GM18507 (cell line): ENCODE measurements at places on chromosomes 2 and 18.

DNA sequence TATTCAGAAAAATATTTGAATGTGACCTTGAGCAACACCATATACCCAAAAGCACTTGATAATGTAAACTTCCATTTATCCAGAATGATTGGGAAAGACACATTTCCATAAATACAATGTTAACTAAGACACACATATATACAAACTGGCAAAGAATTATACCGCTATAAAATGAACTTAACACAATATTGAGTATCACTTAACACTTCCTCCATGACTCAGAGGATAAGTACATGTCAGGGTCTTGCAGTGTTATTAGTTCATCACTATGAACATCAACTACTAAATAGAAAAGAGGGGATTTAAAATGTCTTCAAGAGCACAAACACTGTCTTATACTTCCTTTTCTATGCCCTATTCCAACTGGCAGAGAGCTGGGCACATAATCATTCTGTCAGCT is 18.6 kb downstream of the WDSUB1 start:
- DNase-seq = no peak

DNA sequence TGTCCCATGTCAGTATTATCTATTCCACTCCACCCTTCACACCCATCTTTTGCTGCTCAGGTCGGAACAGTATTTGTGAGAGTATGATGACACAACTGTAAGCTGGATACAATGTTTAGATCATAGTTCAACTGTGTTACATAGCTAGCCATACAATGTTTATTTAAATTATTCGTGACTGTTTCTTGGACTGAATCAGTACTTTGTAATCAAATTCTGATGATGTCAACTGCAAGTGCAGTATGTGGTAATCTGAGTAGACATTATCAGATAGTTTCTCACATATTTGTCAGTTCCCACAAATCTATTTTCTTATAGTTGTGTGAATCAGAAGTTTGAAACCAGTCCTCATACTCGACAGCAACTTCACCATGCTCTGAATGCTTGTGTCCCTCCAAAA is 177.6 kb downstream of the ZNF407 start:
- no peak for DNase-seq

DNA sequence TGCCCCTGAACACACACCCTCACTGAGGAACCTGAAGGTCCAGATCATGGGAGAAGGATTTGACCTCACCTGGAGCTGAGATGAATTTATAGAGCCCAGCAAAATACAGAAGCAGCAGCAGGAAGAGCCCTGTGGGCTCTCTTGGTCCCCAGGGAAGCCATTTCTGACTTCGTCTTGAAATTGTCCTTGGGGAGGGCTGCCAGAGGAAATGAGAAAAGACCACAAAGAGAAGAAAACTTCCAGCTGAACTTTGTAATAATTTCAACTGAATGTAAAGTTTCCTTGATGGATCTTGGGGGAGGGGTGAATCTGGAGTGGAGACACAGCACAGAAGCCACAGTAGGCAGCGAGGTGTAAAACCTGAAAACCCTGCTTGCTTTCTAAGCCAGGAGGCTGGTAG is 500.9 kb upstream of the NXPH2 start:
- DNase-seq = no peak

DNA sequence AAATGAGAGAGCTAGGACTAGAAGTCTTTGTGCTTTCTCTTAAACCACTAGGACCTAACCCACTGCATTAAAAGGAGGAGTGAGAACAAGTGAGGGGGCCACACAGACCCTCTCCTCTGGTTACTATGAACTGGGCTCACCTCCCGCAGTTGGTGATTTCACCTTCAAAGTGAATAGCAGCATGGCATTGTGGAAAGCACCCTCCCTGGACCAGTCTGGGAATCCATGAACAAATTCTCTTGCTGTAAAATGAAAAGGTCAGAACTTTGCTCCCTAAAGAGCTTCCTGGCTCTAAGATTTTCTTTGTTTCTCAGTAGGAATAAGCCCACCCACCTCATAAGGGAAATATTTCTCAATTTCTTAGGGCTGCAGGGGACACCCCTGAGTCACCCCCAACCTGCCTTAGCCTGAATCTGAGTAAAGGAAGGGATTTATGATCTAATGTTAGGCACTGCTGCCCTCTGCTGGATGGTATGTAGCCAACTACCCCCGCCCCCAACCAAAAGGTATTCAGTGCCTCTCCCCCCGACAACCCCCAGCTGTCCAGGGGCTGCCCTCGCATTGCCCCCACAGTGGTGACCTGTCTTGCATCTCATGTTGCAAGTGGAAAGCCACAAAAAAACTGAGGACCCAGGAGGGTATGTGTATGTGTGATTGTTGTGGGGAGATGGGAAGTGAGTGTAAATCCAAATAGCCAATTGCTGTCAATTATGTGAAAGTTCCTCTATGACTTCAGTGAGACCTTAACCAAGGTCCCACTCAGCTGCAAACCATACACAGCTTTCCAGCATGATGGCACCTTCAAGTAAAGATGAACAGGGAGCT is 230.9 kb upstream of the SLC14A2 start:
- peak; percentile 14 for DNase-seq

GRCh38 chr2:207782238-207783030 is 12.7 kb upstream of the FZD5 start:
- no peak for DNase-seq

GRCh38 chr2:64391940-64392339 is 62.0 kb upstream of the LGALSL start:
- no peak for DNase-seq

- no peak for DNase-seq
Measured at GRCh38 chr2:3241971-3242746, 135.5 kb downstream of the EIPR1 start.

DNA sequence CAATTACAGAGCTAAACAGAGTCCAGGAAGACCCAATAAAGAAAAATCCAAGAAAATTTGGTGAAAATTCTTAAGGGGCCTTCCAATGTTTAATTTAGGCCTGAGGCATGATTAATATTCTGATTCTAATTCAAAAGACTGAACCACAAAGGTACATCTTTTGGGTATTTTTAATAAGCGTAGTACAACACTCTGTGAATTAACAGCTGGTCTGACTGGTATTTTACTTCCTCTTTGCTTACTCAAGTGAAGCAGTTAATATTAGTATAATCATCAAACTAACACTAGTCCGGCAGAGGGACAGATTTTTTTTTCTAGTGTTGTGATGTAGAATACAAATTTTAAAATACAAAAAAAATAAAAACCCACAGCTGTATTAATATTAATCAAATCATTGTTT is 652.9 kb downstream of the NR4A2 start:
- no peak for DNase-seq

DNA sequence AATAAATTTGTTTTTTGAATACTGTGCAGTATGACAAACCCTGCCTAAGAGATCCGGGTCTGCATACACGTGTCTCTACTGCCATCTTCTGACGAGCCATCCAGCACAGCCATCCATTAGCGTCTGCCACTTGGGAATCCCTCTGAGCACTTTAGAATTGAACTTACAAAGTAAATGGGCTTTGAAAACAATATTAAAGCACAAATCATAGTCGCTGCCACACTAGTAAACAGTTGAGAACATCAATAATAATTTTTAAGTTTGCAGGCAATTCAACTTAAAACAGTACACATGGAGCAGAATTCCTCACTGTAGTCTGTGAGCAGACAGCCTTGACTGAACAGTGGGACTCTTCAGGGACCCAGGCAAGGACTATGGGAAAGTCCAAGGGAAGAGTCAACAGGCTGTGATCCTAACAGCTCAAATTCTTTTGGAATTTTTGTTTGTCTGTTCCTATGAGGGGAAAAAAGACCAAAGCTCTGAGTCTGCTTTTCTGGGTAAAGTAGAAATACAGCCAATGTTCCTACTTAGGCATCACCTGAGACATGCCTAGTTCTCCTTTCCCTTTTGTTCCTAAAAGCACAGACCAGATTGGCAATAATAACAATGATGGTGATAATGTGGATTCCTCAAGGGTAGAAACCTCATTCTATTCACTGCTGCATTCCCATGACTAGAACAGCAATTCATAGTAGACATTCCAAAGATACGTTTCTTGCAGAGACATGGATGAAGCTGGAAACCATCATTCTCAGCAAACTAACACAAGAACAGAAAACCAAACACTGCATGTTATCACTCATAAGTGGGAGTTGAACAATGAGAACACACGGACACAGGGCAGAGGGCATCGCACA is 92.9 kb downstream of the MREG start:
- no peak for DNase-seq

GRCh38 chr18:23357996-23358594 is 95.0 kb upstream of the RIOK3 start:
- DNase-seq = no peak

GRCh38 chr2:238505119-238505891 is 78.6 kb downstream of the ASB1 start:
- DNase-seq = no peak

GRCh38 chr2:210577263-210578071 is 21.1 kb downstream of the CPS1 start:
- peak; percentile 4 for DNase-seq

- no peak for DNase-seq
Measured at GRCh38 chr2:236321415-236321814, 57.2 kb upstream of the ASB18 start.

GRCh38 chr2:5953525-5953924 is 261.3 kb downstream of the SOX11 start:
- no peak for DNase-seq

DNA sequence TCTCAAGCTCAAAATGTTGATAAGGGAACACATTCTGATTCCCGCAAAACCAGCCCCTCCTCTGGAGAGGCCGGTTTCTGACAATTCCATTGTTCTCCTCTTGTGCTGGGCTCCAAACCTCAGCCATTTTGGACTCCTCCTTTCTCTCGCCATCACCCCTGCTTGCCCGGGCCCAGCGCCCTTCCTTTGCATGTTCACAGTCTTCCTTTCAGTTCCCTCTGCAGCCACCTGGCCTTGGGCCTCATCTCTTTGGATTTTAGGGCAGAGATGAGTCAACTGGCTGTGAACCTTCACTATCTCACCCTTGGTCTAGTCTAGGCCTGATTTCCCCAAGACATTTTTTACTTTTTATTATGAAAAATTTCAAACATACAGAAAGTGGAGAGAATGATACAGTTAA is 155.9 kb upstream of the MAP3K20 start:
- no peak for DNase-seq
